Bone marrow (tissue), 2 donors: ENCODE measurements at places on chromosomes 5 and 9.

GRCh38 chr5:180464603-180464970 lies 29.6 kb upstream of the CNOT6 start:
- no peak for DNase-seq

GRCh38 chr5:139895647-139896046 lies 100.0 kb downstream of the PSD2 start:
- DNase-seq = no peak

DNA sequence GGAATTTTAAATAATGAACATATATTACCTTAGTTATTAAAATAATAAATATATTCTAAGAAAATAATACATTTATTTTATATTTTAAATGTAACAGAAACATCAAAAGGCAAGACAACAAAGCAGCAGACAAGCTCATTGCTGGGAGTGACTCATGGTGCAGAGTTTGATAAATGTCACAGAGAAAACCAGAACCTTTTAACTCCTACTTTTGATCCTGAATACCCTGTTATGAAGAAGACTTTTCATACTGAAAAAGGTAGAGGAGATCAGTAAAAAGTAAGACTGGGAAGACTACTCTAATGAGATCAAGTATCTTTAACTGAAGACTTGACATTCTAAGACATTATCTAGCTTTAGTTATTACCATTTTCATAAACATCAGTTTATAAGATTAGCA lies 99.0 kb upstream of the GNA14 start:
- no peak for DNase-seq

- DNase-seq = peak; percentile 7
These were observed 462.1 kb downstream of the TMEM38B start for GRCh38 chr9:106156465-106156864.

- DNase-seq = no peak
These were observed 154.5 kb downstream of the CWC27 start for GRCh38 chr5:64923151-64923685.

DNA sequence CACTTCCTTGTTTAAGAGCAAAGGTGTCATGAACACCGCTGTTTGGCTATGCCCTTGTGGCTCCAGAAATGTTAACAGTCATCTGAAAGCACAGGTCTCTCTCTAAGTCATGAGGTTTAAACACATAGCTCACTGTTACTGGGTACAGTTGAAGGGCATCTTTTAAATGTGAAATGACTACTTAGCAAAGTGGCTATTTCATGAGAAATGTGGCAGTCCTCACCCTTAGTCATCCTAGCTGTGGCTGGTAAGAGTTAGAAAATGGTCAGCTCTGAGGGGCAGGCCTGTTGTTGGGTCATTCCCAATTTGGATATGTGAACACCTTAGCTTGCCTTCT lies 24.2 kb upstream of the TMEM171 start:
- no peak for DNase-seq

DNA sequence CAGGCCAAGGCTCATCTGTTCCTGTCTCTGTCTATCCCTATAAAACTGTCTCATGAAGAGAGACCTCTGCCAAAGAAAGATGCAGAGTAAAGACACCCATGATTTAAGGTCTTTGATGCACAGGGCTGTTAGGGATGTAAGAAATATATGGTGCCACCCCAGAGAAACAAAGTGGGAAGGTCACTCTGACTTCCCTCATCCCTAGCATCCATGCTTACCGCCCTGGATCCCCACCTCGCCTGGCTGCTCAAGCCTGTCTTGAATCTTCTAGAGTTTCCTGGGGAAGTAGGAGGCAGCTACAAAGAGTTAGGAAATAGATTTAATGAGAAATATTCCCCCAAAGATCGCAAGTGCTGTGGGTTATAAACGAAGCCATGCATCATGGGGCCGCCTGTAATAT lies 349.2 kb downstream of the SLIT3 start:
- DNase-seq = no peak

DNA sequence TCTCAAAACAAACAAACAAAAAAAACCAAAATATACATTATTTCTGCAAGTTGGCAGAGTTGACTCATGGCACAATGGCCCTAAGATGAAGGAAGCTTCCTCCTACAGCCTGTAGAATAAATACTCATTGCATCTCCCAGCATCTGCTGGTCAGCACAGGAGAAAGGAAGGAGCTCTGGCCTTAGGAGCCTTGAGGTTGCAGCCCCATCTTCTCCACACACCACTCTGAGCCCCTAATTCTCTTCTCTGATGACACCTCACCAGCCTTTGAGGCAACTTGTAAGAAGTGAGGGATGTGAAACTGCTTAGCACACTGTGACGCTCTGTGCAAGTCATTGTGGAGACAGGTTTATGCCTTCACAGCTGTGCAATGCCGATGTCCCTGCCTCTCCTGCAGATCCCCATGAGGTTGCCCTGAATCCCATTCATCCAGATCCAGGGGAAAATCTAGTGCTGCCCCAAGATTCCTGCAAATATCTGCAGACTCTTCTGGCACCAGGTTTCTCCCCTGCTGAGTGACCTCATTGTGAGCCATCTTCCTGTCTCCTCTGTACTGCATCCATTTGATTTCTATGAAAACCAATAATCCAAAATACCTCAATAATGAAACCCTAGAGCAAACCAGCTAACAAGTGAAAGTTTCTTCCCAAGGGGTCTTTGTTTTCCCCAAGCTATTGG lies 65.3 kb upstream of the TGFBR1 start:
- DNase-seq = no peak

- DNase-seq = no peak
These were observed 185.8 kb downstream of the PCSK1 start for GRCh38 chr5:96247097-96247701.

- no peak for DNase-seq
These were observed 369.8 kb downstream of the CSNK1G3 start for GRCh38 chr5:123881759-123882244.

DNA sequence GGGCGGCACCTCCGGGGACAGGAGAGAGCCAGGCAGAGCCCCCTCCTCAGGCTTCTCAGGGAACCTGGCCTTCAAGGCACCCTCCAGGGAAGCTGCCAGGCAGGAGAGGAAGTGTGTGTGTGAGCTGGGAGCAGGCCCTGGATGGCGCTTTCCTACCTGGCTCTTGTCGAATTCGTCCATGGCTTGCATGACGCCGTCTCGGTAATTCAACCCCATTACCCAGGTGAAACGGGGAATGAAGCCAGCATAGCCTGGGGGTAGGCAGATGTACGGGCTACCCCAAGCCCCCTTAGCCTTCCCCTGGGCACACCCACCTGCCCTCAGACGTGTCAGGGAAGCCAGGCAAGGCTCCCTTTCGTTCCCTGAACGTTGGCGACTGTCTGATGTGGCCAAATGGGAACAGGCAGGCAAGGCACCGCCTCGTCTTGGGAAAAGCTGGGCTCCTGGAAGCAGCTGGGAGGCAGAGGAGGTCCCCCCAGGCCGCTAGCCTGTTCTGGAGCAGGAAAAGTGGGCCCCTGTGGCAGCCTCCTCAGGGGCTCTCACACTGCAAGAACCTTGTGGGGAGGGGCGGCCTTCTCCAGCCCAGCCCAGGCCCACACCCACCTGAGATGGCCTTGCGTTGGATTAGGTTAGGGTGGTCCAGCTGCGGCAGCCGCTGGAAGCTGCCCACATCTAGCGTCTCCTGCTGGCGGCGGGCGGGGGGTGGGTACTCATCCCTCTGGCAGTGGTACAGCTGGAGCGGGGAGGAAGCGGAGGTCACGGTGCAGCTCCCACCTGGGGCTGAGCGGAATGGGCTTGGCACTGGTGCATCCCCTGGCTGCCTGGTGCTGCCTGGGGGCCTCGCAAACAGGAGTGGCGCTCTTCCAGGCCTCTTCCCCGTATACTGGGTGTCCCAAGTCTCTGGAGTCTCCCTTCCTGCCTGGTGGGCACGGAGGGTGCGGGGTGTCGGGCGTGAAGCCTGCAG lies 3.7 kb downstream of the TUBB4B start:
- no peak for DNase-seq

DNA sequence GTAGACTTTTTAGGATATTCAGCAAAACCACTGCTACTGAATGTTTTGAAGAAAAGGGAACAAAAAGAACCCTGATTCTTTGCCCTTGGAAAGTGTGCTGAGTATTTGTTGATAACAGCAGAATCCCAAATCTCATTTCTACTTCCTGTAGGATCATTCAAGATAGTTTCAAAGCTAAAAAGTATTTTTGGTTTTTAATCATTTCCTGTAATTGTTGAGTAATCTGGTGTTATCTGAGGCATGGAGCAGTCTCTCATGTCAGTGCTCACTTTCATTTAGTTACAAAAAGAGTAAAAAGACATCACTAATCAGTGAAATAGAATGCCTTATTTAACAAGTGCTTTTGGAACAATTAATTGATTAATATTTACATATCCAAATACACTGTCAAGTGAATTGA lies 56.1 kb downstream of the ITGA2 start:
- no peak for DNase-seq

DNA sequence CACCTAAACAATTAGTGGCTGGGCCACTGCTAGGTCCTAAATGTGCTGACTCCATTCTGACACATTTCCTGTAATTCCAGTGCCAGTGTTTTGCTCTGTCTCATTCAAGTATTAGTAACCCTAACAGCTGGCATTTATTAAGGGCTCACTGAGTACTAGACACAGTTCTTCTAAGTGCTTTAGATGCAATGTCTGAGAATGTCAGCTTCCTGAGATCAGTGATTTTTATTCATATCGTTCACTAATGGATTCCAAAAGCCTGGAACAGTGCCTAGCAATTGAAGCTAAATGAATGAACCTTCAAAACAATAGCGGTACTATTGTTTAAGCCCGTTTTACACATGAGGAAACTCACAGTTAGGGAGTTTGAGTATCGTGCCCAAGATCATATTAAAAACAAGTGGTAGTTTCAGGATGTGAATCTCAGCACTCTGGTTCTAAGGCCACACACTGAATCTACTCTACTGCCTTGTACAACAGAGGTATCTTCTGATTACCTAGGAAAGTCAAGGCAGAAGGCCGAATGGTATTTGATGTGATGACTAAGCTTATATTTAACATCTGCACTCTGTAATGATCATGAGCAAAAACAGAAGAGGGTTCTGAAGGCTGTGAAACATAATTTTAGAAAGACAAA lies 304.0 kb downstream of the PJA2 start:
- no peak for DNase-seq

GRCh38 chr5:9105851-9106250 lies 440.0 kb downstream of the SEMA5A start:
- DNase-seq = no peak

- DNase-seq = no peak
These were observed 42.1 kb upstream of the STXBP1 start for GRCh38 chr9:127569886-127570401.

DNA sequence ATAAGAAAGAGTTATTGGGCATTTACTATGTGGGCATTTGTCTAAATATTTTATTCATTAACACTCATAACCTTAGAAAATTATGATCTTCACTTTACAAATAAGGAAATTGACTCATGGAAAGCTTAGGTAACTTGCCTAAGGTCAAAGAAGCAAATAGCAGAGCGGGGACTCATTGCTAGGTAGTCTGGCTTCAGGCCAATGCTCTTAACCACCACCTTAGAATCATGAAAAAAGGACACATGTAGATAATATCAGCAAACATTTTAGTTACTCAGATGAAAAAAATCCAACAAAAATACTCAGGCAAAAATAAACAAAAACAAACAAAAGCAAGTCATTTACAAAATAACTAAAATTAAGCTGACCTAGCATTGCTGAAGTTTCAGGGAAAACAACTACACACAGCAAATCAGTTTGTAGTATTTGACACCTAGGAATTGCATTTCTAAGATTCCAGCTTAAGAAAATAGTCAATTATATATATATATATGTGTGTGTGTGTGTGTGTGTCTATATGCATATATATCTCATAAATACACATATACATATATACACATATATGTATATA lies 166.0 kb downstream of the HMHB1 start:
- DNase-seq = no peak

DNA sequence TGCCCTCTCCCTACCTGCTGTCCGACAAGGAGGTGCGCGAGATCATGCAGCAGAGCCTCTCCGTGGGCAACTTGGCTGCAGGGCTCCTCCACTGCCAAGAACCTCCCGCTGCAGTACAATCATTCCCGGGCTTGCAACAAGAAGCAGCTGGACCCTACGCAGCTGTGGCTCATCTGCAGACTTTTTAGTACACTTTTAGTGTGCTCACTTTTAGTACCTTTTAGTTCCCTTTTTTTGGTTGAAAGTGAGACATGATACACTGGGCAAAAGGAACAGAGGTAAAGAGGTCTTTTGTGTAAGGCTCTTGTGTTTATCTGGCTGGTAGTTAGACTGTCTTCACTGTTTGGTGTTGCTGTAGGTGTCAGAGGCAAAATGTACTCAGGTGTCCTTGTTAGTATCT lies 58.1 kb upstream of the SPTLC1 start:
- no peak for DNase-seq

GRCh38 chr9:6715755-6716643 lies 41.8 kb upstream of the KDM4C start:
- peak; percentile 53 for DNase-seq

DNA sequence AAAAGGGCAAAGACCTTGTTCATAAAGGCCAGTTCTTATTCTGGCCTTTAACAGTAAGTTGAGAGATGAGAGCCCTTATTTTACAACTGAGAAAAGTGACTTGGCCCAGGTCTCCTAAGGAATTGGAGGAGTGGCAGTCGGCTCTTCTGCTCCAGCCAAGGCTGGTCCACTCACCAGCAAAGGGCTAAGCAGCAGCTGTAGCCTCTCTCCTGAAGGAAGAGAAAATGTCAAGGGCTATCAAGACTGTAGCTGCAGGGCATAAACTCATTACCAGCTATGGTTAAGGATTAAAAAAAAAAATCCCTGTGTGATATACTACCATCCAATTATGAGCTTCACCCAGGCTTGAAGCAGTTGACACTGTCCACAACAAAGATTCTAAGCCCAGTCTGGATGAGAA lies 138.6 kb upstream of the RAD23B start:
- DNase-seq = no peak
